ENCODE measurements at places on chromosomes 12 and 14.

GRCh38 chr12:24483732-24484131, 465.2 kb downstream of the BCAT1 start:
- no peak for DNase-seq

- DNase-seq: no peak
Observed at GRCh38 chr12:54156578-54156977, 32.2 kb downstream of the SMUG1 start.

DNA sequence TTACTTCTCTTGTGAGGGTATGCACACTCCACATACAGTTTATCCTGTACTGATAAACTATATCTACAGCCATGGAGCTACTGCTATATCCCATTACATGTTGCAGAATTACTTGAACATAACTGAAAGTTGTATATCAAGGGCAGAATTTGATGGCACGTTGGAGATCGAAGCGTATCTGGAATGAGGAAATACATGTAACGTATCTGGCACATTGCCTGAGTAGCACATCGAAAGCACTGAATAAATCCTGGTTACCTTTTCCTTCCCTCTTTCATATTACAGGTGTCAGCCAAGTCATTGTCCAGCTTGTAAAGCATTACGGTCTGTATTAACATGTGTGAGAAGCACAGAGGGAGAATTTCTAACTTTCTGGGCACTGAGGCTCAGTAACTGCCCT, 42.1 kb upstream of the LIN7A start:
- no peak for DNase-seq

- no peak for DNase-seq
Observed at GRCh38 chr12:20142316-20142715, 226.0 kb upstream of the PDE3A start.

- DNase-seq: no peak
Observed at GRCh38 chr14:36105401-36105800, 71.1 kb downstream of the PTCSC3 start.

- no peak for DNase-seq
Observed at GRCh38 chr14:22925513-22925912, 3.7 kb downstream of the PRMT5 start.

GRCh38 chr12:29150462-29150861, 1.4 kb downstream of the FAR2 start:
- no peak for DNase-seq

GRCh38 chr14:66233591-66233990, 252.6 kb upstream of the CCDC196 start:
- peak; percentile 57 for DNase-seq

DNA sequence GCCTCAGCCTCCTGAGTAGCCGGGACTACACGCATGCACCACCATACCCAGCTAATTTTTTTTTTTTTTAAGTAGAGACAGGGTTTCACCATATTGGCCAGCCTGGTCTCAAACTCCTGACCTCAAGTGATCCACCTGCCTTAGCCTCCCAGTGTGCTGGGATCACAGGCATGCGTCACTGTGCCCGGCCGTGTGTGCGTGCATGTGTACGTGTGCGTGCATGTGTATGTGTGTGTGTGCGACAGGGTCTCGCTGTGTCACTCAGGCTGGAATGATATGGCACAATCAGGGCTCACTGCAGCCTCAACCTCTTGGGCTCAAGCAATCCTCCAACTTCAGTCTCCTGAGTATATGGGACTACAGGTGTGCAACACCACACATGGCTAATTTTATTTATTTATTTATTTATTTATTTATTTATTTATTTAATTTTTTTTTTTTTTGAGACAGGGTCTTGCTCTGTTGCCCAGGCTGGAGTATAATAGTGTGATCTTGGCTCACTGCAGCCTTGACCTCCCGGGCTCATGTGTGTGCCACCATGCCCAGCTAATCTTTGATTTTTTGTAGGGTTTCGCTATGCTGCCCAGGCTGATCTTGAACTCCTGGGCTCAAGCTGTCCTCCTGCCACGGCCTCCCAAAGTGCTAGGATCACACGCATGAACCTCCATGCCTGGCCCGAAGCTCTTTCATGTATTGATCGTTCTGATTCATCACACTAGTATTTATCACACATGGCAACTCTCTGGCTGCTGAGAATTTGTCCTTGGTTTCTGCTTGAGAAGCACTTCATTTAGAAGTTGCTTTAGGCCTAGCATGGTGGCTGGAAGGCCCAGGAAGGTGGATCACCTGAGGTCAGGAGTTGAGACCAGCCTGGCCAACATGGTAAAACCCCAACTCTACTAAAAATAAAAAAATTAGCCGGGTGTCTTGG, 35.9 kb upstream of the CLIP1 start:
- DNase-seq: no peak

- no peak for DNase-seq
Observed at GRCh38 chr12:43038991-43039390, 449.4 kb upstream of the PRICKLE1 start.

- no peak for DNase-seq
Observed at GRCh38 chr12:17344649-17345048, 738.7 kb upstream of the LMO3 start.

- peak; percentile 81 for DNase-seq
Observed at GRCh38 chr12:116406529-116406928, 129.0 kb upstream of the MED13L start.

DNA sequence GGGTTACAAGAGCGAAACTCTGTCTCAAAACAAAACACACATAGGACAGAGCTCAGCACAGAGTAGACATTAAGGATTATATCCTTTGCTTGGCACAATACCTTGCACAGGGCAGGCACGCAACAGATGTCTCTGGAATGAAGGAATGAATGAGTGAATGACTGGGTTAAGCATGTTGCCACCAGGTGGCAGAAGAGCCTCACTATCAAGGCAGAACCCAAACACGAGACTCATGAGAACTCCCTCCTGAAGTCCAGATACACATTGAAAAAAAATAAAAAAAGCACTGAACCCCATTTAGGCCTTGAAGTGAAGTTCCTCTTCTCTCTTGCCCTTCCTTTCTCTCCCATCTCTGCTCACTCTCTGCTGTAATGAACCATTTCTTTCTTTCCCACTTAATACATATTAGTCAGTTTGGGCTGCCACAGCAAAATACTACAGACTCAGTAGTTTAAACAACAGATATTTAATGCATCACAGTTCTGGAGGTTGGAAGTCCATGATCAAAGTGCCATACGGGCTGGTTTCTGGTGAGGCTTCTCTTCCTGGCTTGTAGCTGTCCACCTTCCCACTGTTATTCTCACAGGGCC, 26.6 kb upstream of the LTA4H start:
- DNase-seq: peak; percentile 40

DNA sequence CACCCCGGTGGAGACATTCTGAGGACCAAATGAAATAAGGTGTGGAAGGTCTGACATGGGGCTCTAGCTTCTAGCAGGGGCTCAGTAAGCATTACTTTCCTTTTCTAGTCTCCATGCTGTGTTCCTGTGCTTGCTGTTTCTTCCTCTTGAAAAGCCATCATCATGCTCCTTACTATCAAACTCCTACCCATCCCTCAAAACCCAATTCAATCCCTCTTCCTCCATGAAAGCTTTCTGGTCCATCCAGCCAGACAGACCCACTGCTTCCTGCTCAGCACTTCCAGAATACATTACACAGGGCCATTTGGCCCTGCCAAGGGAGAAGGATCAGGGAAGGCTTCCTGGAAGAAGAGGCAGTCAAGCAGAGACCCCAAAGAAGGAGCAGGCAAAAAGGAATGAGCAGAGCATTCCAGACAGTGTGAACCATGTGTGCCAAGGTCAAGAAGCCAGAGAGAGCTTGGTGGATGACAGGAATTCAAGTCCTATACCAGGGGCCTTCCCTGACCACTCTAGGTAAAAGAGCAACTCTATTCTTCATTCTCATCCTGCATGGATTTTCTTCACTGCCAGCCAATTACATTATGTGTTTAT, 59.5 kb downstream of the NUAK1 start:
- no peak for DNase-seq

Measured in NCI-H2171 (cell line).